ENCODE measurements at places on chromosomes 16 and 17.

GRCh38 chr17:72967277-72967970 lies 125.1 kb downstream of the SLC39A11 start:
- DNase-seq, result no peak

- DNase-seq, result no peak
Observed at GRCh38 chr17:35537601-35538141, at the start of gene SLFN12L. Gene SLFN12L (minus strand): TSS chr17:35537678. CDS start chr17:35522364, 15,314 bp downstream.

DNA sequence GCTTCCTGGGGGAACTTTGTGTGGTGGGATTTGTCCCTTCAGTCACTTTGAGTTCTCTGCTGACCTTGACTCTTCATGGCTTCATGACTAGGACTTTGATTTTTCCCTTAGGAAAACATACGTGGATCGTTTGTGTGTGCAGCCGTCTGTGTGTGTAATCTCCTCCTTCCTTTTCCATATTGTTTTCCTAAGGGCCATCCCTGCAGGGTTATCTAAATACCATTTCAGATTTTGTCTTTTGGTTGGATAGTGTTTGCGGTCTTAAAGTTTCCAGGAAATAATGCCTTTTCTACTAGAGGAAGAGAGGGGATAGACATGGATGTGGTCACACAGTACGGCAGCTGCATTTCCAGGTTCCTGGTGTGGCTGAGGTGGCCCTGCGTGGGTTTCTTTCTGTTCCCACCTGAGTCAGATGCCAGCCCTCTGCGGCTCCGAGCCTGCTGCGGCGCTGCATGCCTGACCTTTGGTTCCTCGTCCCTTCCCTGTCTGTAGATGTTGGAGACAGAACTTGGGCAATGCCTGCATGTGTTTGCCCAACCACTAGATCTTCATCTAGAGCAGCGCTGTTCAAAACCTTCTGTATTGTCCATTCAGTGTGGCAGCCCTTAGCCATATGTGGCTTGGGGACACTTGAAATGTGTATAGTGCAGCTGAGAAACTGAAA lies 72.0 kb upstream of the LGALS9 start:
- DNase-seq, result no peak

DNA sequence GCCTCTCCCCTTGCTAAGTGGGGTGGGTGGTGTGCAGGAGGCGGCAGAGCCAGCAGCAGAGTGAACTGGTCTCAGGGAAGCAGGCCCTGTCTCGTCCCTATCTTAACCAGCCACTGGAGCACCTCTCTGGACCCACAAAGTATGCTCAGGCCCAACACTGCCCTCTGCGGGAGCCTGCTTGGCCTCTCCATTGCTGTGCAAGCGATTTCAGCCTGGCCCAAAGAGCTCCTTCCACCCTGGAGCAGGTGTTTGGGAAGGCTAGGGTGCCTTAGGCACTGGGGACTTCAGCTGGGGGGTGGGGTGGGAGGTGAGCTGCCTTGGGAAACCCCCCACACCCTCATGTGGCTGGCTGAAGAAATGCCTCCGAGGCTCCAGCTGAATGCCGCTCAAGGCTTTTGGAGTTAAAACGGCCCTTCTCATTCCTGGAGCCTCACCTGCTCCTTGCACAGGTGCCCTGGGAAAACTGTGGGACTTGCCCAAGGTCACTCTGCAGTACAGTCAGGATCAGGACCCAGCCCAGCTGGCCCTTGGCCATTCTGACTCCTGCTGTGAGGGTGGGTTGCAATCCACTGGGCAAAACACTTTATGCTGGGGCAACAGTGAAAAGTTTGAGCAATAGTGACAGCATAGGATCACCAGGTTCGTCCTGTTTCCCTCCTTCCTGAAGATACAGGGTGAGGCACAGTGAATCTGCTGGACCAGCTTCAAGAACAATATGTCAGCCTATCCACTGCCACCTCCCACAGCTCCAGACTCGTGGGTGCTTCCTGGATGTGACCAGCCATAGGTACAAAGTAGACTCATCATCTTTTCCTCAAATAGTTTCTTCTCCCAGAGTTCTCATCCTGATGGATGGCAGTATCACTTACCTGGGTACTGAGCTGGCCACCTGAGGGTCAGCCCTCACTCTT lies 5.9 kb upstream of the UBE2O start:
- DNase-seq, result no peak

DNA sequence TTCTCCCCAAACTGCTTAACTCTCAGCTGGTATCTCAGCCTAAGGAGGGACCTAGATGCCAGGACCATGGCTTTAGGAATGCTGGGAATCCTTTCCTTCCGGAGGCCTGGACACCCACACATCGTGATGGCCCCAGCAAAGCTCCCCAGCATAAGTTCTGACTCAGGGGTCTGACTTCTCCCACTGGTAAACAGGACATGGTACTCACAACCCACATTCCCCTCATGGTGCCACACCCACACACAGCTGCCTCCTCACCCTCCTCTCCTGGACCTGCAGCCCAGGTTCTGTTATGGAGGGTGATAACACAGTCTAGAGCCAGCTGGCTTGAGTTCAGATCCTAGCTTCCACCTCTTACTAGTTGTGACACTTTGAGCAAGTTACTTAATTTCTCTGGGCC lies 719 bp upstream of the RNF227 start:
- no peak for DNase-seq

GRCh38 chr16:83187405-83187804 lies 560.6 kb downstream of the CDH13 start:
- no peak for DNase-seq

GRCh38 chr17:45143767-45144198 lies 4.5 kb upstream of the HEXIM1 start:
- DNase-seq, result peak; percentile 91

GRCh38 chr17:63928966-63929695 lies 3.0 kb downstream of the CD79B start:
- no peak for DNase-seq

DNA sequence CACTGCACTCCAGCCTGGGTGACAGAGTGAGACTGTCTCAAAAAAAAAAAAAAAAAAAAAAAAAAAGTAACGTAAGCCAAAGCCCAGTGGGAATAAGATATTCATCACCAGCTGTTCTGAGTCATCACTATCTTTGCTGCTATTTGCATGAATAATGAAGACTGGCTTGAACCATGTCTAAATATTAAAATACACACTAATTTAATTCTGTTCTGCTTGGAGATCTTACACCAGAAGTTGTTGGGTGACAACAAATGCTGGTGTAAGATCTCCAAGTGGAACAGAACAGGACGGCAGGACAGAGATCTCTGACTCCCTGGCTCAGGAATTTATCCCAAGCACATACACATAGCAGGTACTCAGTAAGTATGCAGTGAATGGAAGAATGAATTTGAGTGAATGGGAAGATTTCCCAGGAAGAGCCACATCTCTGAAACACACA lies 19.6 kb downstream of the DNAH17 start:
- no peak for DNase-seq

GRCh38 chr17:6525141-6525540 lies 31.2 kb downstream of the PITPNM3 start:
- DNase-seq, result no peak

DNA sequence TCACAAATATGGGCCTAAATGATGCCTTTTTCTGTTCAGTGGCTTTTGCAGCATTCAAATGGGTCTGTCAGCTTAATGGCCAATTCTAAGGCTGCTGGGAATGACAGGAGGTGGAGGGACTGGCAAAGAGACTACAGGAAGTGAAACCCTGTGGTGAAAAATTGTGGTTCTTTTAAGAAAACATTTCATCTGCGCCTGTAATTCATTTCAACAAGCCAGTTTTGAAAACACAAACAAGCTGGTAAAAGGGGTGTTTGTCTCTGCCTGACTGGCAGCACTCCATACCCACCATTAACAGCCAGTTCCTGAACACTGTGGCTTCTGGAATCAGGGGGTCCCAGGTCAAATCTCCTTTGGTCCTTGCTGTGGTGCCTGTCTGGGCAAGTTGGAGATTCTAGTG lies 3.6 kb upstream of the KDM8 start:
- no peak for DNase-seq

DNA sequence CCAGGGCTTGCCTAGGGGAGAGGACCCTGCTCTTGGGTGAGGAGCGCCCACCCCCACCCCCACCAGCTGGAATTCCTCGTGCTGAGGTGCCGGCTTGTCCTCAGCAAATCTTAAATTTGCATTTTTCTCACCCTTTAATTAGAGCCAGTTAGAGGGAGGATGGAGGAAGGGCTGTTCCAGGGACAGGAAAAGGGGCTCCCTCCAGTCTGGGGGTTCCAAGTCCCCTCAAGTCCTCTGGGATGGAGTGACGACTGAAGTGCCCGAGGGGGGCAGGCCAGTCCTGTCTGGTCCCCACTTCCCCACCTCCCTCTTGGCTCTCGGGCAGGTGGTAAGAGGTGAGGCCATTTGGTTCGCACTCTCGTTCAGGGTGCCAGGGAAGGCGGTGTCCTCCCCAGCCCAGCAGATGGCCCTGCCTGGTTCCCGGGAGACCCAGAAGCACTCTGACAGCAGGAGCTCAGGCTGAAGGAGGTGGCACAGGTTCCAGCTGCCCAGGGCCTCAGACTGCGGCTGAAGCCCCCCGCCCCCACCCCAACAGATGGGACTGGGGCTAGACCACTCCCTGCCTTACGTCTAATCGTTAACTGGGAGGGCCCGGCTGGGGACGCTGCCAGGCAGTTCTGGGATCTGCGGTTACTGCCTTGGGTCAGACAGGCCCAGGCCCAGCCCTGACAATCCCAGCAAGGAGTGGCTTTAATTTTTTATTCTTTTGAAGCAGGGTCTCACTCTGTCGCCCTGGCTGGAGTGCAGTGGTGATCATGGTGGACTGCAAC lies 2.2 kb downstream of the RAB26 start:
- DNase-seq, result no peak

- DNase-seq, result no peak
Observed at GRCh38 chr16:87812200-87812656, 46.4 kb upstream of the KLHDC4 start.

GRCh38 chr16:49682577-49683165 lies 173.2 kb downstream of the ZNF423 start:
- DNase-seq, result no peak

DNA sequence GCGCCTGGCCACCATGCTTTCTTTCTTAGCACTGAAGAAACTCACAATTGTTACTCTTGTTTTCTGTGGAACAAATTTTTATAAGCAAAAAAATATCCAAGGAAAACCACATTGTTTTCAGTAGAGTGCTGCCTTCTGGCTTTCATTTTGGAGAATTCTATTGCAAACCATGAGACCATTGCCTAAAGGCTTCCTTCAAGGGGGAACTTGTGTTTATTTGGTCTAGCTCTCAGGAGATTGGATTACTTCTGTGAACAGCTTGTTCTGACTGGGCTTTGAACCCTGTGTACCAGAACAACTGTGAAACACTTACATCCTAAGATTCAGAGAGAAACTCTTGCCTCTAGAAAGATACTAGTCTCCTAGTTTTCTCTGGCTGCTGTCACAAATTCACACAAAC lies 32.1 kb downstream of the TOM1L1 start:
- DNase-seq, result no peak

DNA sequence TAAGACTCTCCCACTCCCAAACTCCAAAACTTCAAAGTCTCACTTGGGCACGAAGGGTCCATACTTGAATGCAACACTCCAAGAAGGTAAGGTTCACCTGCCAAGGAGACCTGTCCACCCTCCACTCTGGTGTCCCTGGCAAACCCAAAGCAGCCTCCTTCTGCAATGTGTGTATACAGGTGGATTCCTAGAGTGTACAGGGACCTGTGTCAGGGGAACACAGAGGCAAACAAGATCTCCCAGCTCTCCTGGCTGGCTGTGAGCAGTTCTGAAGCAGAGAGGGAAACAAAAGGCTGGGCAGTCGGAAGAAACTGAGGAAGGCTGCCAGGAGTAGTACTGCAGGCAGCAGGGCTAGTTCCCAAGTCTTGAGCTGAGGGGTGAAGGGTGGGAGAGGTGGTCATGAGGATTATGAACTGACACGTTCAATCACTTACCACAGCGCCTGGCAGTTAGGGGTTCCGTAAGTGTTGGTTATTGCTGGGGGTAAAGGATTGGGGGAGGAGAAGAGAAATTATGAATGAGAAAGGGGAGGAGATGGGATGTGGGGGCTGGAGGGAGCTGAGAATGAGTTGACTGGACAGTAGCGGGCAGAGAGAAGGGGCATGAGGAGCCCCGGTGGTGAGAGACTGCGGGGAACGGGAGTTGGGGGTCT lies 795 bp downstream of the KCTD13 start:
- DNase-seq, result no peak

DNA sequence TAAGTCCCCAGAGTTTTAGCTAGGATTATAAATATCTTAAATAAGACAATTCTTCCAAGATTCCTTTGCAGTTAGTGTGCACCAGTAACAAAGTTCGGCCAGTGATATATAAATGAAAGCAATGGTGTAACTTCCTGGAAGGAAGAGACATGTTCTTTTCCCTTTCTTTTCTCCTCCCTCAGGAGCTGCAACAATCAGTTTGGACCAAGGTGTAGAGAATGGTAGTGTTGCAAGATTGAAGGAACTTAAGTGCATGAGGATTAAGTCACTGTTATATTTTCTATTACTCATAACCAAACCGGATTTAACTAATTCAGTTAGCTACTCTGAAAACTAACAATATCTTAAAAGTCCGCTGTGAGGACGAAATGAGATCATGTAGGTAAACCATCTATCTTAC lies 68.9 kb upstream of the KCNJ16 start:
- no peak for DNase-seq

GRCh38 chr16:3119701-3120408 lies 7.5 kb downstream of the ZNF205 start:
- no peak for DNase-seq

DNA sequence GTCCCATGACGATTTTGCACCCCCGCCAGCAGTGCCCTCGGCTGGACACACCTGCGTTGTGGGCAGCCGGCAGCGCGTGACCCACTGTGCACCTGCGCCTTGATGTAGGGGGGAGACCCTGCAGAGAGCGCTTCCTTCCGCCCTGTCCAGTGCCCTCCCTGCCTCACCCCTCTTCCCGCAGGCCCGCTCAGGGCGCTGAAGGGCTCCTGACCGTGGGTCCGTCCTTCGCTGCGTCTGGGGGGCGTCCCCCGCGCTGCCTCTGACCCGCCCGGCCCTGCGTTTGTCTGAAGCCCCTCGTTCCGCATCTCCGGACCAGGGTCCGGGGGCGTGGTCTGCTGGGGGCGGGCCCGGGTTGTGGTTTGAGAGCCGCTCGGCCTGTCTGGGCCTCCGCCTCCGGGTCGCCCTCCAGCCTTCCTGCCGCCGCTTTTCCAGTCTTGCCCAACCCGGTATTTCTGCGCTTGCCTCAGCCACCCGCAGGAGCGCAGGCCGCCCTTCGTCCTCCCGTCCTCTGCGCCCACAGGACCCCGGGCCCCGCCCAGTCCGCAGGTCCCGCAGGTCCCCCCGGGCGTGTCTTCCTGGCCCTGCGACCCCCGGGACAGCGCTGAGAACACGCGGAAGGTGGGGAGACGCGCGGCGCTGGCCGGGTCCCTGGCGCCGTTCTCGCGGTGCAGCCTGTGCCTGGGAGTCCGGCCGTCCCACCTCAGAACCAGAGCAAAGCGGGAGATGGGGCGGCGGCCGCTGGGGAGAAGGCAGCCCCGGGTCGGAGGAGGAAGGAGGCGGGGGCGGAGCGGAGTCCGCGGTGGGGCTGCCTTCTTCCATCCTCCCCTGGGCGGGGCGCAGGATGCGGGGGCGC lies 4.0 kb upstream of the IL17C start:
- DNase-seq, result peak; percentile 61

- no peak for DNase-seq
Observed at GRCh38 chr16:58265480-58266052, 29.3 kb downstream of the PRSS54 start.

GRCh38 chr17:73481676-73482075 lies 162.6 kb downstream of the SDK2 start:
- DNase-seq, result no peak

- no peak for DNase-seq
Observed at GRCh38 chr17:16439303-16439791, 24.0 kb downstream of the TRPV2 start.

- no peak for DNase-seq
Observed at GRCh38 chr16:89268987-89269735, 51.7 kb downstream of the ZNF778 start.

- no peak for DNase-seq
Observed at GRCh38 chr17:58564971-58565370, 50.5 kb upstream of the MTMR4 start.

All from right forelimb (tissue), 1 donor.